ENCODE measurements at places on chromosomes 16 and 17.

DNA sequence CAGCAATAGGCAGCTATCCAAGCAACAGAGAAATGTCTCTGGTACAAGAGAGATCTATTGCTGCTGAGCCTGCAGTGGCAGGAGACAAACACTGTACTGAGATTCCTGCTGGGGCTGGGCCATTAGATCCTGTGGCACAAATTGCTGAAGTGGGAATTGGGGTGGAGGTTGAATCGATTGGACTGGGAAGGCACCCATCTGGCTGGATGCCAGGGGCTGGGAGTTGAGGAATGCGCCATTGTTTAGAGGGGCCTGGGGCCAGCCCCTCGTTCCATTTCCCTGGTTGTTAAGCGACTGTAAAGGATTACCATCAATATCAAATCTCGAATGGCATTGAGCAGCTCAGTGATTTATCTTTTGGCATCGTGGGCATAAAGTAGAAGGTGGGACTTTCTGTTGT is 54.1 kb upstream of the ARL4D start:
- DNase-seq, result no peak

GRCh38 chr17:79950751-79951150 is 84.9 kb downstream of the TBC1D16 start:
- no peak for DNase-seq

GRCh38 chr16:17083628-17084027 is 387.1 kb downstream of the XYLT1 start:
- no peak for DNase-seq

DNA sequence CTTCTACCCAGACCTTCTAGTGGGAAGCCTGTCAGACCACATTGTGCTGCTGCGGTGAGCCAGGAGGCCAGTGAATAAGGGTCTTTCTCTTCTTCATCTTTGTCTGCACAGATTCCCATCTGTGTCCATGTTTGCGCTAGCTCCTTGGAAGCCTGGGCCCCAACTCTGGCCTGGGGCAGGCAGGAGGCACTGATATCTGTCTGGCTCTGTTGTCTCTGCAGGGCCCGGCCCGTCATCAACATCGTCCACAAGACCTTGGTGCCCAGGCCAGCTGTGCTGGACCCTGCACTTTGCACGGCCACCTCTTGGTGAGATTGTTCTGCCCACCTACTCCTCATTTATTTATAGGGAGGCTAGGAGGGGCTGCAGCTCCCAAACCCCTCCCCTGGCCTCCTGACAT is 18.3 kb downstream of the ITGA3 start:
- DNase-seq, result no peak

All from CD4-positive, alpha-beta T cell treated with Interleukin-17A for 1 hour (primary cell).